CD4-positive, alpha-beta T cell treated with Interleukin-21 for 1 hour (primary cell): ENCODE measurements at places on chromosomes 3 and 15.
A peak's percentile ranks its signal among the peaks of the same experiment; 100 is the strongest.

DNA sequence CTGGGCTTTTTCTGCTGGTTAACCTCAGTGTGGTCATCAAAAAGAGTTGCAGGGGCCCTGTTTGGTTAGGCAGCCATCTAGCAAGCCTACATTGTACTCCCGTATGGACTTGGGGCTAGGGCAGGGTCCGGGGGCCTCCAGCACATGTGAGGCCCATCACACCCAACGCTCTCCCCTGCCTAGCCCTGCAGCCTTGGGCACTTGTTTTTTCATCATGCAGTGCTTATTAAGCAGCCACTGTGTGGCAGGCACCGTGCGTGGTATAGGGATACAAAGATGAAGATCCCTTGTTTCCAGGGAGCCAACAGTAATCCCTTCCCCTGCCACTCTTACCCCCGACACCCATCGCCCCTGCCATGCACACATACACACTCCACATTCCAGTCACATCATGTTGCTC is 14.2 kb downstream of the MRAS start:
- no peak for DNase-seq

DNA sequence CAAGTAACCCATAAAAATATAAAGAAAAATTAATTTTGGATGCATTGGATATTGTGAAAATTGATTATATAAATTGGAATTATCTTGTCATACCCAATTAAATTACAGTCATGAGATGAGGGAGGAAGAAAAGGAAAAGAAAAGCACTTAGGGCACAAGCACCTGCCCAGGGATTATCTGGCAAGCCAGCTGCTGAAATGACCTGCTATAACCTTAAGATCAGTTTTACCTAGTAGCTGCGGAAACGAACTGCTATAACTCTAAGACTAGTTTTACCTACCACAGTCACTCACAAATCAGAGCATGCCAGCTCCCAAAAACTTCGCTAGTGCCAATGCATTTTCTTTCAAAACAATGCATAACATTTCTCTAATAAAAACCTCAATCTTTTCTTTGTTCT is 26.2 kb downstream of the LRRFIP2 start:
- DNase-seq, result no peak

DNA sequence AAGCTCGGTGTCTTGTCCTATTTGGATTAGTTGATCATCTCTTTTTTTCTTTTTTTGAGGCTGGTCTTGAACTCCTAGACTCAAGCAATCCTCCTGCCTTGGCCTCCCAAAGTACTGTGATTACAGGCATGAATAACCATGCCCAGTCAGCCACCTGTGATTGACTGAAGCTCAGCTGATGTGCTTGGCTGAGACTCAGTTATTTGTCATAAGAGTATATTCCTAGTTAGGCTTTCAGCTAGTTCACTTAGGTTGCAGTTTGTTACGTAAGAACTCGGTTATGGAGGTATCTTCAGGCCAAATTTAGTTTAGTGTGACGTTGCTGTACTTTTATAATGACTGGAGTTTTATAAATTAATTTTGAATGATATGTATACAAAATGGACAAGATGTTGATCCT is 365.0 kb downstream of the SV2B start:
- DNase-seq, result no peak

DNA sequence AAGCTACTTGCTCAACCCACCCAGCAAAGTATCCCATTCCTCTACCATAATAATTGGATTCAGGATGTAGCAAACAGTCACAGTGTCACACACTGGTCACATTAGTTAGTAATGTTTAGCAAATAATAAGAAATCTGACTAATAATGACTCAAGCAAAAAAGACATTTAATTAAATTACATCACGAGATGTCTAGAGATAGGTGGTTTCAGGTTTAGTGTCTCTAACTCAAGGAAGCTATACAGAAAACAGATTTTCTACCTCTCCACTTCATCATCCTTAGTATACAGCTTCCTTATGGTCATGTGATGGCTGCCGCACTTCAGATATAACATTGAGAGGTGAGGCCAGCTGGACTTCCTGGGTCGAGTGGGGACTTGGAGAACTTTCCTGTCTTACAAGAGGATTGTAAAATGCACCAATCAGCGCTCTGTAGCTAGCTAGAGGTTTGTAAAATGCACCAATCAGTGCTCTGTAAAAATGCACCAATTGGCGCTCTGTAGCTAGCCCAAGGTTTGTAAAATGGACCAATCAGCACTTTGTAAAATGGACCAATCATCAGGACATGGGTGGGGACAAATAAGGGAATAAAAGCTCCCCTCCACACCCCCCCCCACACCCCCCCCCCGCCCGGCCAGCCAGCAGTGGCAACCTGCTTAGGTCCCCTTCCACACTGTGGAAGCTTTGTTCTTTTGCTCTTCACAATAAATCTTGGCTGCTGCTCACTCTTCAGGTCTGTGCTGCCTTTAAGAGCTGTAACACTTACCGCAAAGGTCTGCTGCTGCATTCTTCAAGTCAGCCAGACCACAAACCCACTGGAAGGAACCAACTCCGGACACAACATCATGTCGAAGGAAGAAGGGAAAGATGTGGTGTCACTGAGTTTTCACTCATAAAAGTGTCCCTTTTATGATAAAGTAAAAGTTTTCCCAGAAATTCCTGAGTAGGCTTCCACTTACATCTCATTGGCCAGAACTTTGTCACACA is 24.9 kb upstream of the ARPIN start:
- DNase-seq, result no peak

DNA sequence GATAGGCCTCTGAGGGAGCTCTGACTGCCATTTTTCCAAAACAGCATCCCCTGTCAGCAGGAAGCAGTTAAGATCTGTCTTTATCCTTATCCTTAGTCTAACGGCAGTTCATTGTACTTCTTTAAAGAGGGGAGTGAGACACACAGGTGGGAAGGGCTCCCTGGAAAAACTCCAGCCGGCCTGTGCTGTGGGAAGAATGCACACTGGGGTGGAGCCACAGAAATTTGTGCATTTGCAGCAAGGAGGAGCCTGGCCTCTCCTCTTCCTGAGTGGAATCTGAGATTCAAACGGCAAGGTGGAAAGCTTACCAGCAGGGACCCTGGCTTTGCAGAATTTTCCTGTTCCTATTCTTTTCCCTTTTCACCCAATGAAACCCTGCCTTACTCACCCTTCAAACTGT is 1209.4 kb downstream of the ROBO2 start:
- DNase-seq, result no peak

DNA sequence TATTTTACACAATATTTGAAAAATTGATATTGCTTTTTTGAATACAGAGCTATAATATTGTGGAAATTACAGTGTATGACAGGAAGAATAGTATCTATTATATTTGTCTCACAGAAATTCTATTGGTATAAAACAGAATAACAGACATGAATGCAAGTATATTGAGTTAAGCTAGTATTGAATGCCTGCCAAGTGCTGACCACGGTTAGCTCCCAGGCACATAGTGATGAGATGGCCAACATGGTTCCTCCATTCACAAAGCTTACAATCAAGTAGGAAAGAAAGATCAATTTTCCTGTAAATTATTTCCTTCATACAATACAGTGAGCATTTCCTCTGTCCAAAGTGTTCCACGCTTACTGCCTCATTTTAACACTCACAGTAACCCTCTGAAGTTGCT is 67.6 kb downstream of the TP63 start:
- DNase-seq, result no peak

DNA sequence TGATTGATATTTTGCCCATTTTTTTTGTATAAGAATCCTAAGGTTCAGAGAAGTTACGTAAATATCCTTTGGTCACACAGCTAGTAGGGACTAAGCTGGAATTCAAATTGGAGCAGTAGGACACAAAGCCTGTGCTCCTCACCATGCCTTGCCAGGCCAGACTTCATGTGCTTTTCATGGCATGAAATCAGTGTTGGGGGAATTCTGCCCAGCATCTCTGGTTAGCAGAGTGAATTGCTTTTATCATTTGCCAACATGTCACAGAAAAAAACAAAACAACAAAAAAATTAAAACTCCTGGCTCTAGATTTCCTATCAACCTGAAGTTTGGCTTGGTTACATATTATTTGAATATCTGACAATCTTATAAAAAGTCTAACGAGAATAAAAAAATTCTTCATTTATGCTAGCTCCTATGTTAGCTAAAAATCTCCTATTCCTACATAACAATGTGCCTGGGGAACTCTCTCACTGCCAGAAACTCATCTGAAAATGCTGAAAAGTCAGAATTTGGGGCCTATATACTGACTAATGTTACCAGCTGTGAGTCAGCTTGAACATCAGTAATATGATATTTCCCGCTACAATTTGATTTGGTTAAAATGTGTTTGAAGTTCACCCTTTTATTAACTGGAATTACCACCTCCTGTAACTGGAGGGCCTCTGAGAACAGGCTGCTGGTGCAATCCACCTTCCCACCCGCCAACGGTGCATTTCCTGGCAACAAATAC is 141.7 kb downstream of the TIGIT start:
- DNase-seq, result no peak

DNA sequence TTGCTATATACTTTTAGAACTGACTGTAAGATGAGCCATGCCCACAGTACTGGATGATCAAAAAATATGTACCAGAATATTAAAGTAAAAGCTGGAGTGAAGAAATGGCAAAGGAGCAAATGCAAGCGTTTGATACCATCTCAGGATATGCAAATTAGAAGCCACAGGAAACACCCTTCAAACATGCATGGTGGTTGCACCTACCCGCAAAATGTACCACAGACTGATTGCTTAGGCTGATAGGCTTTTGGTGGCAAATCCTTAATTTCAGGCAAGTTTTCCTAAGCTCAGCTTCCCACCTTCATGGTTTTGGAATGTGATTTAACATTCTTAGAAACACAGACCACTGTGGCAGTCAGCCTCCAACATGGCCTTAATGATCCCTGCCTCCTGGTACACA is 149.0 kb downstream of the PDZRN3 start:
- DNase-seq, result no peak

DNA sequence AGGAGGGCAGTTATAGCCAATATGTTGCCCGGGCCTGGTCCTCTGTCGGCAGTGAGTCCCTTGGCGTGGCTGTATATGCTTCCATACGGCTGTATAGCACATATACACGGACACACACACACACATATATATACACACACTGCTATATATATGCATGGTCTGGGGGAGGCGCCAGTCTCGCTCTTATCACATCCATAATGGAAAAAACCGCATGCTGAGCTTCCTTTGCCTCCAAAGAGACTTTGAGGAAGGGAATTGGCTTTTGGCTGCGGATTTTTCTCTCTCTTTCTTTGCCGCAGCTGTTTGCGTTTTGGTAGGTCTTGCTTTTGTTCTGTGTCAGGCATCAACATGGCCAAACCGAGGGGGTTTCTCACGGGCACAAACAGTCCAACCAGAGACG is 11.3 kb upstream of the TMEM115 start:
- no peak for DNase-seq

DNA sequence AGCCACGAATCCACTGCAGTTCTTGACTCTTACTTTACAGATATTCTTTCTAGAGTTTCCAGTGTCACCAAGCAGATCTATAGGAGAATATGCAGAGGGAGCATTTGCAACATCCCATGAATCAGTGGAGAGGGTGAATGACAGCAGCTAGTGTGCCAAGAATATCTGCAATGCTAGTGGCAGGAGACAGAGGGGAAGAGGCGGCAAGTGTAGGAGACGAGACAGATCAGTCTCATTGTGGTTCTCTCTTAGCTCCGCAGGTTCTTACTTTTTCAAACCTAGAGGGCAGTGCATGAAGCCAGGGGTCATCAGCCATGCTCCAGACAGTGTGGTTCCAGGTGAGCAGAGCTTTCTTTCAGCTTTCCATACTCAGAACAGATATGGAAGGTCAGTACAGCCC is 744 bp downstream of the ZNF619 start:
- no peak for DNase-seq

GRCh38 chr15:42576040-42576594 is 711 bp downstream of the STARD9 start:
- no peak for DNase-seq

DNA sequence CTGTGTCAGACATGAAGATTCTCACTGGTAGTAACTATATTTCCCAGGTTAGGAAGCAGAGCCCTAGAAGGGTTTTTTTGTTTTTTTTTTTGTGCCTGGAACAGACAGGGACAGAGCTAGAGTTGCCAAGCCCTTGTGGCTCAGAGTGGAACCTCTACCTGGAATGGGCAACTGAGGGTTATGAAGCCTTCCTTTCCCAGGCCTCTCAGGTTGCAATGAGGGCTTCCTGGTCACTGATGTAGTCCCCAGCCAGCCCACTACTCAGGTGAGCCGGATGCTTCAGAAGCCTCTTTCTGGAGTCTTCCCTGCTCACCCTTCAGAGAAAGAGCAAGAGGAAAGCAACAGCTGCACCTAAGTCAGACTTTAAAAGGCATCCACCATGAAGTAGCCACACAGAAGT is 48.8 kb upstream of the MANF start:
- DNase-seq, result no peak

GRCh38 chr3:9934235-9934621 is 594 bp downstream of the CRELD1 start:
- DNase-seq, result peak; percentile 57

- no peak for DNase-seq
These were observed 168.2 kb downstream of the ECT2 start for GRCh38 chr3:172918568-172919296.

GRCh38 chr3:71753701-71754609 is at the start of gene GPR27:
GPR27 (plus strand) TSS chr3:71753855; CDS start chr3:71754050, 195 bp downstream.
- no peak for DNase-seq

- DNase-seq, result no peak
These were observed 26.2 kb downstream of the PIAS1 start for GRCh38 chr15:68080334-68080733.

DNA sequence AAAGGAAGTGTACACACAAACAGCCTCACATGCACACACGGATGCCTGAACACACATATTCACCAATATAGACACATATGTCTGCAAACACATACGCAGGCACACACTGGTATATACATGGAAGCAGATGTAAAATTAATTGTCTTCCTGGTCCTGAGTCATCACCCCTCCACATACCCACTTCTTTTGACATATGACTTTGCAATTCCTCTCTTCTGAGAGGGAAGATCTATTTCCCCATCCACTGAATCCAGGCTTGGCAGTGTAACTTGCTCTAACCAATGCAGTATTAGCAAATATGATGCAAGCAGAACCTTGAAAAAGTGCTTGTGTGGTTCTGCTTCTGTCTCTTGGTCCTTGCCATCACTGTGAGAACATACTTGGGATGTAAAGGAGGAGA is 76.8 kb upstream of the HRH1 start:
- DNase-seq, result no peak

- DNase-seq, result no peak
These were observed 169.4 kb downstream of the SHQ1 start for GRCh38 chr3:72678867-72679266.

DNA sequence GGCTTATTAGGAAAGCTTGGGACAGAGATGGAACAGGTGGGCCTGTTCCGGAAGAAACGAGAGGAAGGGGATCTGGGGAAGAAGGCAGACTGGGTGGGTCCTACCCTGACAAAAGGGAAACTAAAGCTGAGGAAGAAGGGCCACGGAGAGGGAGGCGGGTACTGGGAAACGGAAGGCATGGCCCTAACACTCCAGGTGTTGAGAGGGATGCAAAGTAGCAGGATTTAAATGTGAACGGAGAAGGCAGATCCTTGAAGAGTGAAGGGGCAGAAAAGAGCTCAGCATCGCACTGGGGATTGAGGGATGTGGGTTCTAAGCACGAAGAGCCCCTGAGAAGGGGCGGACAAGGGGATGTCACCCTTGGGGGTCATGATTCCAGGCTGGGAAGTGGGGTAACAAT is 735 bp downstream of the STIMATE start:
- DNase-seq, result no peak

- DNase-seq, result no peak
These were observed 57.0 kb upstream of the ZNF148 start for GRCh38 chr3:125431912-125432790.

- no peak for DNase-seq
These were observed 76.6 kb downstream of the SRGAP3 start for GRCh38 chr3:9172851-9173321.
